ENCODE measurements at places on chromosomes 2 and 18.

GRCh38 chr2:59232394-59233165 is 991.5 kb upstream of the FANCL start:
- H3K27ac ChIP-seq: no peak overlapping the region
- DNase-seq: no peak
- no peaks in the 10 kb centered on the region for H3K4me1 ChIP-seq
- no peak overlapping the region for H3K4me3 ChIP-seq
- H3K36me3 ChIP-seq: peaks cover 3% of the 10 kb centered on the region
- no peaks in the 10 kb centered on the region for H3K27me3 ChIP-seq

DNA sequence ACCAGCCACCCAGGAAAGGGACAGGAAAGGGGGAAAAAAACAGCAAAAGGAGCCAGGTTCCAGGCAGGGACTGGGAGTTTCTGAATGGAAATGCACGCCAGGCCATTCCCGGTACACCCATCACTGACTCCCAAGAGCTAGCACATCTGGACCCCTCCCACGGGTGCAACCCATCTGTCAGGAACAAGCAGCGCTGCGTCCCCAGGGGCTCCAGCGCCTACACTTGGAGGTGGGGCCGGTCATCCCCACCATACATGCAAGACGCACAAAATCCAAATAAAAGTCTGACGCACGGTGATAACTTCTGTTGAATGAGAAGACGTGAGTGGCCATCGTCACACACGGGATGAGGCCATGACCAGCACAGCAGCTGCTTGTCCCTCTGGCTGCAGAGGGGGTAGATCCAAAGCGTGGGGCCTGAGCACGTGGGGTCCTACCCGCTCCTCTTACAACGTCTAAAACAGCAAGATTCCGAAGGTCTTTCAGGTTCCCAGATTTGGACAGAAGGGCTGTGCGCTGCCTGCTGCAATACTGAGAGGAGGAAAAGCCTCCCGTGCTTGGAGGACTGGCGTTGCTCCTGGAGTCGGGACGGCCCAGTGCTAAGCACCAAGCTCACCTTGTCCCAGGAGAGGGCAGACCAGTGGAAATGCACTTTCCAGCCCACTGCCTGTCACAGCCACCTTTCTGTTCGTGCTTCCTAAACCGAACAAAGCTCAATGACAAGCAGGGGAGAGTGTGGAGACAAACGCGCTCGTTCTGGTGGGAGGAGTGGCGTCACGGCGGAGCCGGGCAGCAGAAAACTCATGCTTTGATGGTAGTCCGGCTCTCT is 68.9 kb downstream of the NDUFA10 start:
- H3K4me3 ChIP-seq: no peak overlapping the region
- no peak for DNase-seq
- H3K27me3 ChIP-seq: no peaks in the 10 kb centered on the region
- H3K4me1 ChIP-seq: no peaks in the 10 kb centered on the region
- peaks cover 4% of the 10 kb centered on the region for H3K36me3 ChIP-seq

- no peaks in the 10 kb centered on the region for H3K36me3 ChIP-seq
- H3K4me1 ChIP-seq: peaks cover 12% of the 10 kb centered on the region
- H3K27me3 ChIP-seq: peaks cover 7% of the 10 kb centered on the region
- peak overlapping the region; percentile 83 for H3K4me3 ChIP-seq
- DNase-seq: no peak
Measured at GRCh38 chr2:127106457-127106990, 430 bp downstream of the BIN1 start.

GRCh38 chr2:227748079-227748478 is 2.4 kb downstream of the SCYGR8 start:
- no peak overlapping the region for H3K27ac ChIP-seq
- no peaks in the 10 kb centered on the region for H3K4me1 ChIP-seq
- no peaks in the 10 kb centered on the region for H3K36me3 ChIP-seq
- peaks cover 3% of the 10 kb centered on the region for H3K27me3 ChIP-seq

GRCh38 chr2:64937687-64938491 is 51.3 kb upstream of the SLC1A4 start:
- H3K36me3 ChIP-seq: no peaks in the 10 kb centered on the region
- H3K4me3 ChIP-seq: peak overlapping the region; percentile 19
- DNase-seq: peak; percentile 14
- peak overlapping the region; percentile 17 for H3K27ac ChIP-seq
- H3K4me1 ChIP-seq: peaks cover 31% of the 10 kb centered on the region

DNA sequence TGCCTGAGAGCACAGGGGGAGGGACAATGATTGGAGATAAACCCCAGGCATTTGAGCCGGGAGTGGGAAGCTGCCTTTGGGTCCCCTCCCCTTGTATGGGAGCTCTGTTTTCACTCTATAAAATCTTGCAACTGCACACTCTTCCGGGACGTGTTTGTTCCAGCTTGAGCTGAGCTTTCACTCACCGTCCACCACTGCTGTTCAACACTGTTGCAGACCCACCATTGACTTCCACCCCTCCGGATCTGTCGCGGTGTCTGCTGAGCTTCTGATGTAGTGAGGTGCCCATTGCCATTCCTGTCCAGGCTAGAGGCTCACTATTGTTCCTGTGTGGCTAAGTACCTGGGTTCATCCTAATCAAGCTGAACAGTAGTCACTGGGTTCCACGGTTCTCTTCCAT is 231.6 kb upstream of the CWC22 start:
- H3K27ac ChIP-seq: no peak overlapping the region
- H3K27me3 ChIP-seq: peaks cover 1% of the 10 kb centered on the region
- H3K4me3 ChIP-seq: no peak overlapping the region
- H3K4me1 ChIP-seq: no peaks in the 10 kb centered on the region
- no peaks in the 10 kb centered on the region for H3K36me3 ChIP-seq
- no peak for DNase-seq

DNA sequence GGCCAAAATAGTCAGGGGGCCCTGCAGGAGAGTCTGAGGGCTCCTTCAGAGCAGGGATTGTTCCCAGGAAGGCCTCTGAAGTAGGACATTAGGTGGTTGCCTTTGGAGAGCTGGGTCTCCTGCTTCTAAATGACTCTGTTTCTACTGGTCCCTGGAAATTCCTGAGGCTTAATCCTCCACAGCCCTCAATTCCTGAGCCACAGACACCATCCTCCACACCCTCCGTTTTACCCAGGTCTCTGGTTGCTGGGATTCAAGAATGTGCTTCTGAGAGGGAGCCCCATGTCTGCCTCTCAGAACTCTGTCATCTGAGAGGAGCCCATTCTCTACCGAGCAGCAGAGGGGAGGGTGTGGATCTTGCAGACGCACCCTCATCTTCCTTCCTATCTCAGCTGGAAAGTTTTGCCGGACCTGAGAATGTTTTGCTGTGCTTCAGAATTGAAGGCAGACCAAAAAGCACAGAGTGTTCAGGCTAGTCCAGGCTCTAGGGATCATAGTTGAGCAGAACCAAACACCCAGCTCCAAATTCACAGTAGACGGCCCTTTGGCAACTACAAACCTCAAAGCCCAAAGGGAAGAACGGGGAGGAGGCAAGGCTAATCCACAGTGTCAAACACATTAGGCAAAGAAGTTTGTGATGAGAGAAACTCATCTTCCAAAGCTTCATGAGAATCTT is 8.1 kb downstream of the VIT start:
- no peaks in the 10 kb centered on the region for H3K4me1 ChIP-seq
- no peak overlapping the region for H3K4me3 ChIP-seq
- H3K27ac ChIP-seq: no peak overlapping the region
- H3K36me3 ChIP-seq: no peaks in the 10 kb centered on the region
